OCI-LY7 (cell line): ENCODE measurements at places on chromosomes 11 and 22. TPM values are rescaled to one million over a fixed set of nuclear protein-coding genes. Genes with fewer than 3 reads are reported as not detected.

P2RX6 gene
- 0.30 and 0.32 TPM in 2 replicates for total RNA-seq

MMP20 gene
- total RNA-seq, result not detected in 2 replicates

CTR9 gene
- total RNA-seq, result 25.5 and 29.5 TPM in 2 replicates

DNA sequence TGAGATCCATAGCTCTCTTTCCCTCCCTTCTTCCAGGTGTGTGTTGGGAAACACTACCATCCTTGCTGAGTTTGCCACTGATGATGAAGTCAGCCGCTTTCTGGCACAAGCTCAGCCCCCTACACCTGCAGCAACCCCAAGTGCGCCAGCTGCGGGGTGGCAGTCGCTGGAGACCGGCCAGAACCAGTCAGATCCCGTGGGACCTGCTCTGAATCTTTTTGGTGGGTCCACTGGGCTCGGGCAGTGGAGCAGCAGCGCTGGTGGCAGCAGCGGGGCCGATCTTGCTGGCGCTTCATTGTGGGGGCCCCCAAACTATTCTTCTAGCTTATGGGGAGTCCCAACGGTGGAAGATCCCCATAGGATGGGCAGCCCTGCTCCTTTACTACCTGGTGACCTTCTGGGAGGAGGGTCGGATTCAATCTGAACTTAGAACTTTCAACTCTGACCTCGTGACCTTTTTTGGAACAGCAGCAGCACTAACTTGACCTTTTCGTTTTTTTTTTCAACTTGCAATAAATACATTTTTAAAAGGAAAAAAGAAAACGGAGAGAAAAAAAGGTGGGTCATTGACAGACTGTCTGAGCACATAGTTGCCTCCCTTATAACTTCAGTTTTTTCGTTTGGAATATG lies 23.4 kb upstream of the ADSL start:
- no peak for DNase-seq

DNA sequence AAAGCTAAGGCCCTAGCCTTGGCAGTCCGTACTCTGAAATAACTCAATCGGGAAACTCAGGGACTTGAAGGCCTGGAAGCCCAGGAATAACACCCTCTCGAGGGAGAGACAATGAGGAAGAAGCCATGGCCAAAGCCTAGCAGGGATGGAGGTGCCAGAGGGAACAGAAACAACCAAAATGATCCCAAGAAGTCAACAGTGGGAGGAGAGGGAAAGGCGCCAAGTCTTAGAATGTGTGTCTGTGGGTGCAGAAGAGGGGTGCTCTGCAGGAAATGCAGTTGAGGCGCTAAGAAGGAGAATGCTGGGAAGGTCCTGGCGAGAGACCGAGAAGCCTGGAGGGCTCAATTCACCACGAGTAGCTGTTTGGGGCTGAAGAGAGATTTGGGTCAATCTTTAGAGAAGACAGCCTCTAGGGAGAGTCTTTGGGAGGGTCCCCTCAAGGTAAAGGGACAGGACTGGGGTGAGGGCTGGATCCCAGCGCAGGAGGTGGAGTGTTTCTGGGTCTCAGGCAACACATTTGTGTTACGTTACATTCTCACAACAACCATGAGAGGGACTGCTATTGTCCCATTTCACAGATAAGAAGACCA lies 760 bp upstream of the MAPK8IP1 start:
- DNase-seq, result no peak

DNA sequence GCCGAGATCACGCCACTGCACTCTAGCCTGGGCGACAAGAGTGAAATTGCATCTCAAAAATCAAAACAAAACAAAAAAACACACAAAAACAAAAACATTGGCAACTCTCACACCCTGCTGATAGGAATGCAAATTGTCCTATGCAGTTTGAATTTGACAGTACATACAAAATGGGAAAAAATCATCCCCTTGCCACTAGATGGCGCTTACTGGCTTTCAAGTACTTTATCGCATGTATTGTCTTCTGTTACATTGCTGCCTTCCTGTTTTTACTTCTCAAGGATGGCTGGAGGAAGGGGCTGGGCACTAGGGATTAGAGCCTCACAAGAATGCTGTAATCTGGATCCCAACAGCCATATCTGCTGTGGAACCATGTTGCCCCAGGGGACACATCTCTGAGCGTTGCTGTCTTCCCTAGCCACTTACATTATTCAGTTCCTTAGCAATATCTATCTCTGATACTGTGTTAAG lies 59.4 kb upstream of the A4GALT start:
- DNase-seq, result peak; percentile 90

DNA sequence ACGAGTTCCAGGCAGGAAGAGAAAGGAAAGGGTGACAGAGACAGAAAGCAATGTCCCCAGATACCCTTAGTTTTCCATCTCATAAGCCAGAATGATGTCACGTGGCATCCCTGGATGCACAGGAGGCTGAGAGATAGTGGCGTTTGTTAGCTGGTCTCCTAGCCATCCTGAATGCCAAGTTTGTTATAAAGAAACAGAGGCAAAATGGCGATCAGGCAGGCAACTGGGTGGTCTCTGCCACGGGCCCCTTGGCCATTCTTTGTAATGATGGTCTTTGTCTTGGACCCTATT lies 5.3 kb downstream of the SMIM38 start:
- no peak for DNase-seq

- no peak for DNase-seq
These were observed 85.6 kb upstream of the GRIA4 start for GRCh38 chr11:105524286-105524685.
